ENCODE measurements at places on chromosomes 13 and 19.

GRCh38 chr13:92912629-92913028 is 314.0 kb upstream of the GPC6 start:
- DNase-seq: no peak

DNA sequence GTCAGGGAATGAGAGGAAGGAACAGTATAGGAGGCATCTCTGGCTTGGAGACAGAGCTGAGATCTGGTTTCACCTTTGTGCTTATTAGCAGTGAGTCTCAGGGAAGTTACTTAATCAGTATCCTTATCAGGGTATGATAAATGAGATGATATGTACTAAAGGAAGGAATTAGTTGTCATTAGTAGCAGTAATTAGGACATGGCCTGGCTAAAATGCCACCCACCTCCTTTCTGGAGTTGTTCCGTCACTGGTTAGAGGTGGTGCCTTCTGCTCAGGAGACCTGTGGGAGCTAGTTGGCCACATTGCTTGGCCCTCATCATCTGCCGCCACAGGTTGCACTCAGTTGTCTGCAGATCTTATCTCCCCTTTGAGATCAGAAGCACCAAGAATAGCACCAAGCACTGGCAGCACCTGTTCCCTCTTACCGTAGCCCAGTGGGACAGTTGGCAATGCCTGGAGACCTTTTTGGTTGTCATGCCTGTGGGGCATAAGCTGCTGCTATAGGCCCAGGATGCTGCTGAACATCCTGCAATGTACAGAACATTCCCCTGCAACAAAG is 4.7 kb downstream of the GPATCH1 start:
- no peak for DNase-seq

- no peak for DNase-seq
Observed at GRCh38 chr19:10295847-10296591, 6.3 kb downstream of the ICAM5 start.

DNA sequence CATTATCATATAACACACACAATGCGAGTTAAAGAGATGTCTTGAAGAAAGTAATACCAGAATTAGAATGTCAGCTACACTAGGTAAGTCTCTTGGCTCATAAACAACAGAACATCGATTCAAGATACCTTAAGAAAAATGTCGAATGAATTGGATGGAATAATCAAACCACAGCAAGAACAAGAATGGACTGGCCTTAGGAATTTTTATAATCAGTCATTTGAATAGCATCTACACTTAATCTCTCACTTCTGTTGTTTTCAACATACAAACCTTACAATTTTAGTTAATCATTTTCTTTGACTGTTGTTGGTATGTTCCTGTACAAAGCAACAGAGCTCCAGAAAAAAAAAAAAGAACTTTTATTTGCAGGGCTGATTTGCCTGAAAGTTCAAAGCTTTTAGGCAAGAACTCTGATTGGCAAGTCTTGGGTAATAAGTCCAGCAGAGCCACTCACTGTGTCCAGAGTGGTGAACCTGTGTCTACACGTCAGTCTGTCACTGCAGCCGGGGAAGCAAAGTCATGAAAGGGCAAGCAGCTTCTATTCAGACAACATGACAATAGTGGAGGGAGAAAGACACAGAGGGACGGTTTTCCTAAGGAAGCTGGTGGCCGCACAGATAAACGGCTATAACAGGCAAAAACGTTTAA is 1026.1 kb upstream of the MIR17HG start:
- no peak for DNase-seq

DNA sequence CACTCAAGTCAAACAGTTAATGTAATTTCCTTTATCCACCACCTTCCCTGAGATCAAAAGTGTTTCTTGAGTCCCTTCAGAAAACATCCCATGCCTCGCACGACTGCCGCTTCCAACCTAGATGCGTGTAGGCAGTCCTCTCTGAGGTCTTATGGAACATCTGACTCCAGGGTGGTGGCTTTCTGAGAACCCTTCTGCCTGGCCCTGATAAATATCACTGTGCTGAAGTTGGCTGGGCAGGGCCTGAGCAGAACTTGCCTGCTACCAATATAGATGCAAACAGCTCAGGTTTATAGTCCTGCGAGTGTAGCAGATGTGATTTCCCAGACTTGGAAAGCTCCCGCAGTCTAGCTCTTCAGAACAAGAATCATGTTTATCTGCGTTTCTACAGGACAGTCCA is 61.1 kb upstream of the GPR12 start:
- no peak for DNase-seq

- no peak for DNase-seq
Observed at GRCh38 chr13:34620074-34620850, 321.8 kb upstream of the NBEA start.

DNA sequence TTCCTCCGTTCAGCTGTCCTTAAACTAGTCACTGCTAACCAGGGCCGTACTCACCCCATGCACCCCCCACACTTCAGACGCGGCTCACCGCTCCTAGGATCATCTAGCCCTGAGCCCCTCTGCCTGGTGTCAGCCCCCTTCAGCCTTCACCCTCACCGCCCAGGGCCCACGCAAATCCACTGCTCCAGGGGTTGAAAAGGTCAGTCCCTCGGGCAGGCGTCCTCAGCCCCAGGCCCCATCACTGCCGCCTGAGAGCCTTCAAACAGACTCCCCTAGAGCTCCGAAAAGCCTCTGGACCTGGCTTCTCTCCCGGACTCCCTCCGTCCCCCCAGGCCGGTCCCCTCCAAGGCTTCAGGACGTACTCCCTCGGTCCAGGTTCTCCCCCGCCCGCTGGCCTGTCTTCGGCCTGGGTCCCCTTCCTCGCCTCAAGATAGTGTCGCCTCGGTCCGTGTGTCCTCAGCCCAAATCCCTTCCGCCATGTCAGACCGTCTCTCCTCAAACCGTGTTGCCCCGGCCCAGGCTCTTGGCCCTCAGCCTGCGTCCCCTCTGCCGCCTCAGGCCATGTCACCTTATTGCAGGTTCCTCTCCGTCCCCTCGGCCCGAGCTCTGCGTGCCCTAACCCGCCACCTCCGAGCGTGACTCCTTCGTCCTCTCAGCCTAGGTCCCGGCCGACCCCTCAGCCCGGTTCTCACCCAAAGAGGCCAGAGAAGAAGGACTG is 553 bp downstream of the NAPA start:
- peak; percentile 22 for DNase-seq

DNA sequence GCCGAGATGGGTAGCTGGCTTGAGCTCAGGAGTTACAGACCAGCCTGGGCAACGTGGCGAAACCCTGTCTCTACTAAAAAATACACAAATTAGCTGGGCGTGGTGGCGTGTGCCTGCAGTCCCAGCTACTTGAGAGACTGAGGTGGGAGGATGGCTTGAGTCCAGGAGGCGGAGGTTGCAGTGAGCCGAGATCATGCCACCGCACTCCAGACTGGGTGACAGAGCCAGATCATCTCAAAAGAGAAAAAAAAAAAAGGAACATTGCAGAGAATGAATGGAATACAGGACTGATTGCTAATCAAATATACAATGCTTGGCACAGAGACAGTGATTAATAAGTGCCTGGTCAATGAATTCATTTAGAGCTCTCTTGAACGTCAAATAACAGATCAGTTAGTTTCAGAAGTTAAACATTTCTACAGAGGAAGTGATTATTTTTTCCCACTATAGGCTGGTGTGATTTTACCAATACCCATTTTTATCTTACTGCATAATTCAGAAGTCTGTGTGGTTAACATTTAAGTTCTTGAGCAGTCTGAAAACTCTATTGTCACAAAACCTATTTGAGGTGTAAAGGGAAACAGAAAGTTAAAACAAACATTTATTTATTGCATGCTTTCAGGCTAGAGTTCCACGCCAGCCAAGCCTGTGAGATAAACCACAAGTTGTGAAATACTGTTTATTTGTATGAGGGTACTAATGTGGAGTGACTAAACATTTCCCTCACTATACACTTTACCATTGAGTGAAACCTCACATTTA is 7.7 kb upstream of the TBC1D4 start:
- DNase-seq: peak; percentile 89

DNA sequence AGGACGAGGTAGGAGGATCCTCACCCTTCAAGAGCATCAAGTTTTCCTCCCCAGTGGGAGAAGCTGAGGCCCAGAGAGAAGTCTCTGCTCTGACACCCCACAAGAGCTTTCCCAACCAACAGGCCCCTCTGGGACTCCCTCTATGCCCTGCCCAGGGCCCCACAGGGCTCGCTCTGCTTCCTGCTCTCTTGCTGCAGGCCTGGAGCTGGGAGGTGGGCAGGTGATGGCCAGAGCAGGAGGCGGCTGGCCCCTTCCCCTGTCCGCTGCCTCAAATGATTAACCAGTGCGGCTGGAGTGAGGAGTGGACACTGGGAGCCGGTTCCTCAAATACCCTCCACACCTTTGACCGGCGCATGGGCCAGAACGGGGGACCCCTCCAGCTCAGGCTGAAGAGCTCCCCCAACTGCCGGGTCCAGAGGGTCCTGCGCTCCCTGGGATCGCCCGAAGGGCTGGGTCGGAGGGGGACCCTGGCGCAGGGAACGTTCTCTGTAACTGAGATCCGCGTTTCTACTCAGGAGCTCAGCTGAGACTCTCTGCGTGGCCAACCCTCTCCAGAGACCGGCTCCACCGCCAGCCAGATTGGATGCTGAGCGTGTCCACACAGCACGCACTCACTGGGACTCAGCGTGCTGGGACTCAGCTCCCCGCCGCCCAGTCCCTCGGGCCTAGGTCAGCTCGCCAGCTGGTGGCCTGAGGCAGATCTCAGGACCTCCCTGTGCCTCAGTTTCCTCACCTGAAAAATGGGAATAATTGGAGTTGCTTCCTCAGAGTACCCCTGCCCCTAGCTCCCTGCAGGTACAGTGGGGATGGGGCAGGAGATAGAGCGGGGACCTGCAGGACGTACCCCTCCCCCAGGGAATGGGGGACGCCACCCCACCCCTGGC is 6.7 kb upstream of the ONECUT3 start:
- DNase-seq: no peak

DNA sequence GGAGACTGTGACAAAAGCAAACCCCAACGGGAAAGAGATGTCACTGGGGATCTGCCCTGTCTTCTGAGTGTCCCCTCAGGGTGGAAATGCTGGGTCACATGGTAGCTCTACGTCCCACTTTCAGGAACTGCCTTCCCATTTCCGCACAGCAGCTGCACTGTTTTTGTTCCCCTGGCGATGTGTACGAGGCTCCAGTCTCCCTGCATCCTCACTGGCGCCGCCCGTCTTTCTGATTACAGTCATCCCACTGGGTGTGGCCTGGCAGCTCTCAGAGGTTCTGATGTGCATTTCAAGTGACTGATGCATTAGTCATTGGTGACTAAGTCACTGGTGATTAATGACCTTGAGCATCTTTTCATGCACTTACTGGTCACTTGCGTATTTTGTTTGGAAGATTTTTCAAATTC is 21.2 kb downstream of the PCID2 start:
- peak; percentile 97 for DNase-seq

GRCh38 chr13:105758918-105759860 is 776.3 kb downstream of the EFNB2 start:
- no peak for DNase-seq

GRCh38 chr13:23509781-23510543 is 60.2 kb upstream of the TNFRSF19 start:
- peak; percentile 88 for DNase-seq

DNA sequence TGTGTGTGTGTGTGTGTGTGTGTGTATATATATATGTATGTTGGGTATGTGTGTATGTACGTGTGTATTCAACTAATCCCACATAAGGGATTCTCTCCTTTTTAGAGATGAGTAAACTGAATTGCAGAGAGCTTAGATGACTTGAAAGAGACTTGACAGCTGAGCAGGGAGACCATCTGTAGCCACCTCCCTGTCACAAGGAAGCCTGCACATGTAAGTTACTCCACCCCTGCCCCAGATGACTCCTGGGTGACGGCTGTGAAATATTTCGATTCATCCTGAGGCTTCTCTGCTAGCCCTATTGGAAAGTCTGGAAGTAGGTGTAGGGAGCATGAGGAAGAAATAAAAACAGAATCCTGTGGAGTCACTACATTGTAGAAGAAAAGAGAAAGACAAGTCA is 480.4 kb downstream of the FOXO1 start:
- no peak for DNase-seq

GRCh38 chr13:40236566-40237168 is 429.8 kb downstream of the FOXO1 start:
- DNase-seq: peak; percentile 79

GRCh38 chr13:20608438-20609020 is 41.6 kb downstream of the IFT88 start:
- no peak for DNase-seq

GRCh38 chr19:6811906-6812305 is 39.4 kb downstream of the VAV1 start:
- peak; percentile 23 for DNase-seq

DNA sequence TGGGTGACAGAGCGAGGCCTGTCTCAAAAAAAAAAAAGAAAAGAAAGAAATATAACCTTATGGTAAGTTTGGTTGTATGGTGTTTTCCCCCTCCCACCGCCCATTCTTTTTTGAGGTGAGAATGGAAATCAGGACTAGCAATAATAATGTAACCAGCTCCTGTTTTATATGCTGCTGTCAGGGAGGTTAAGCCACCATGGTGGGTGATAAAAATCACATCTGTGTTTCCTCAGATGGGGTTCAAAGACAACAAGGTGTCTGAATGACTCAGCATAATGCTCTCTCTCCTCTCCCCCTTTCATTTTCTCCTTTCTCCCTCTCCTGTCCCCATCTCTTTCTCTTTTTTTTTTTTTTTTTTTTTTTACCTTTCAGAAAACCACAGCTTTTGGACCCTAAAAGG is 28.3 kb upstream of the GARRE1 start:
- DNase-seq: peak; percentile 69

DNA sequence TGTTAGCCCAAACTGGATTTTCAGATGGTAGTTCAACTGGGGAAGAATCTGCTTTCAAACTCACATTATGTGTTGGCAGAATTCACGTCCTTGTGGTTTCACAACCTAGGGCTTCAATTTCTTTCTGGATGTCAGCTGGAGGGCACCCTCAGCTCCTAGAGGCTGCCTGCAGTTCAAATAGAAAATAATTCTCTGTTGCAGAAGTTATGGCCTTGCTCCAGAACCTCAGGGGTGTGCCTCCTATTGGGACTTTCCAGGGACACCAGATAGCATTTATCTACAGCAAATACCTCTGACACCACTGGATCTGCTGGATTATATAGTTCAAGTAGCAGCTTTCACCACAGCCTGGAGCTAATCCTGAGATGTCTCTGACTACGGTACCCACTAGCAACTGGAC is 11.8 kb upstream of the RB1 start:
- DNase-seq: peak; percentile 12

- DNase-seq: peak; percentile 79
Observed at GRCh38 chr13:98144801-98145350, 2.0 kb downstream of the FARP1 start.

DNA sequence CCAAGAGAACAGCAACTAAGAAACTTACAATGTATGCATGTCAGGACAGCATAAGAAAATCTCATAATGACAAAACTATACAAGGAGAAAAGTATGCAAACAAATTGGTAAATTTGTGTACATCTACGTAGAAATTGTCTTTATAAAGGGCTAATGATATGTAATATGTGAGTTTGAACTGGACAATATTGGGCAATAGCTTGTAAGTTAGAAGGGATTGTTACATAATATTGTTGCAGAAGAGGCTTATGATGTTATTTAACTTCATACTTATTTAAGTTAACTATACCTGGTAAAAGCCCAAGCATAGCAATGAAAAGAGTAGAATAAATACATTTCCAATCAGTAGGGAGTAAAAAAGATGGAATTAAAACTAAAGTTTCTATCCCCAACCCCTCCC is 134.0 kb downstream of the MAB21L1 start:
- no peak for DNase-seq
